ENCODE measurements at places on chromosomes 12 and 14.

- DNase-seq: no peak
Measured at GRCh38 chr14:98203421-98203820, 1068.6 kb downstream of the BCL11B start.

DNA sequence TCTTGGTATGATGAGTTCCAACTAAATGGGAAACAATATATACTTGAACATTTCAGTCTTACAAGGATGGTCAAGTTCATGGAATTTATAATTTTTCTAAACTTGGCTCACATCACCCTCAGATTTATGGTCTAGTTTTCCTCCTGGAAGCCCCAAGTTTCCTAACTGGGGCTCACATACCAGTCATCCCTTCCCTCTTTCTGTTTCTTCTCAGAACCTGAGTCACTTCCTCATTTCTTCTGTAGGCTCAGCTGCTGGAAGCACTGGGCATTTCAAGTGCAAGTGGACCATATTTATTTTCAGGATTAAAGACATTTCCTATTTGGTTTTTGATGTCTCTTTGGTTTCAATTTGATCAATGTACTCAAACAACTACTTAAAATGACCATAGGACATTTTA, 55.4 kb downstream of the GRIP1 start:
- DNase-seq: no peak

DNA sequence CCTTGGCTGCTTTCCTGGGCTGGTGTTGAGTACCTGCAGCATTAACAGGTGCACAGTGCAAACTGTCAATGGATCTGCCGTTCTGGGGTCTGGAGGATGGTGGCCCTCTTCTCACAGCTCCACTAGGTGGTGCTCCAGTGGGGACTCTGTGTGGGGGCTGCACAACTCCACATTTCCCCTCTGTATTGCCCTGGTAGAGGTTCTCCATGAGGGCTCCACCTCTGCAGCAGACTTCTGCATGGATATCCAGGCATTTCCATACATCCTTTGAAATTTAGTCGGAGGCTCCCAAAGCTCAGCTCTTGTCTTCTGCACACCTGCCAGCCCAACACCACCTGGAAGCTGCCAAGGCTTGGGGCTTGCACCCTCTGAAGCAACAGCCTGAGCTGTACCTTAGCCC, 198.6 kb downstream of the GXYLT1 start:
- DNase-seq: no peak

DNA sequence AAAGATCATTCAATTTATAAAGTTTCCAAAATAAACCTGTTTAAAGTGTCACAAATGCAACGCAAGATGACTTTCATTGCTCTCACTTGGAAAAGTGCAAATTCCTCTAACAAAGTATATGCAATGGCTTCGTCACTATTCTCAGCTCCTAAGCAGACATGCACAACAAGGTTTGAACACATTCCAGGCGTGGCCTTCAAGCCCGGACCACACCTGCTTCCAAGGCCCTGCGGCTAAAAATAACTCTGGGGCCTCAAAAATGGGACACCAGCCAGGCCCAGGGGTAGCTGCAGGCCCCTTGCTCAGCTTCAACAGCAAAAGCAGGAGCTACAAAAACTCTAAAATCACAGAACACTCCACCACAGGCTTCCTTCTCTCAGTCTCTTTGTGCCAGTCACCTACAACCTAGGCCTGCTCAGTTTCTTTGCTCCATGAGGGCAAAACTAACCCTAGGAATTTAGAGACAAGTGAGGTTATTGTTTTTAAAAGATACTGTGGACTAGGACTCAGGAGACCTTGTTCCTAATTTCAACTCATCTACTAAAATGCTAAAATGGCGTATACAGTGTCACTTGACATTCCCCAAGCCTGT, 29.3 kb downstream of the DUSP16 start:
- DNase-seq: no peak

- no peak for DNase-seq
Measured at GRCh38 chr14:58072288-58073071, 79.5 kb downstream of the ARMH4 start.

GRCh38 chr14:72118841-72119240, 186.6 kb downstream of the RGS6 start:
- no peak for DNase-seq

DNA sequence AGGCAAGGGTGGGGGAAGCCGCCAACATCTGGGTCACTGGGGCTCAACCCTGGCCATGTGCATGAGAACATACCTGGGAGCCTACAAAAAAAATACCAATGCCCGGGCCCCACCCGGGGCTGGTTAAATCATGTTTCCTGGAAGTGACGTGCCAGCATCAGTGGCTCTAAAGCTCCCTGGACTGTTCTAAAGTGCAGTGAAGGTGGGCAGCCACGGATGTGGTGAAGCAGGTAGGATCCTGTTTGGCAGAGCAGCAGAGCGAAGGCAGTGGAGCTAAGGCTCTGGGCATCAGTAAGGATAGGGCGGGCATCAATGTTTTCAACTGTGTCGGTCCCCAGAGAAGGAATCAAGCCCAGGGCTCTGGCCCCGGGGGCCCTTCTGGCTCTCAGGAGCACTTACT, 525 bp upstream of the GPR68 start:
- no peak for DNase-seq

- DNase-seq: no peak
Measured at GRCh38 chr12:20482491-20483054, 114.2 kb downstream of the PDE3A start.

DNA sequence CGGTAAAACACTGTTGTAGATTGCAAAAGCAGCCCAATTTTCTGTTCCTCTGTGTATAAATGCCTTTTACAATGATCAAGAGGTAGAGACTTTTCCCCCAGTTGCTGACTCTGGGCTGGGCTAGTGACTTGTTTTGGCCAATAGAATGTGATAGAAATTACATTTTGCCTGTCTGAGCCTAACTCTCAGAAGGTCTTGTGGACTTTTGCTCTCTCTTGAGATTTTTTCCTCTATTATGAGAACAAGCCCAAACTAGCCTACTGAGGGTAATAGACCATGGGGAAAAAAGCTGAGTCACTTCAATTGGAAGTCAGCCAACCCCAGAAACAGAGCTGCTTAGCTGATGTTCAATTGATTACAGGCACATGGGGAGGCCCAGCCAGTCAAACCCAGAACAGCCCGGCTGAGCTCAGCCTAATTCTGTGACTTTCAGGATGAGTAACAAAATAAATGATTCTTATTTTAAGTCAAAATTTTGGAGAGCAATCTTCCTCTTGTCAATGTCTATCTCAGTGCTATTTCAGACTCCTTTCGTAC, 61.4 kb downstream of the MYF5 start:
- no peak for DNase-seq

DNA sequence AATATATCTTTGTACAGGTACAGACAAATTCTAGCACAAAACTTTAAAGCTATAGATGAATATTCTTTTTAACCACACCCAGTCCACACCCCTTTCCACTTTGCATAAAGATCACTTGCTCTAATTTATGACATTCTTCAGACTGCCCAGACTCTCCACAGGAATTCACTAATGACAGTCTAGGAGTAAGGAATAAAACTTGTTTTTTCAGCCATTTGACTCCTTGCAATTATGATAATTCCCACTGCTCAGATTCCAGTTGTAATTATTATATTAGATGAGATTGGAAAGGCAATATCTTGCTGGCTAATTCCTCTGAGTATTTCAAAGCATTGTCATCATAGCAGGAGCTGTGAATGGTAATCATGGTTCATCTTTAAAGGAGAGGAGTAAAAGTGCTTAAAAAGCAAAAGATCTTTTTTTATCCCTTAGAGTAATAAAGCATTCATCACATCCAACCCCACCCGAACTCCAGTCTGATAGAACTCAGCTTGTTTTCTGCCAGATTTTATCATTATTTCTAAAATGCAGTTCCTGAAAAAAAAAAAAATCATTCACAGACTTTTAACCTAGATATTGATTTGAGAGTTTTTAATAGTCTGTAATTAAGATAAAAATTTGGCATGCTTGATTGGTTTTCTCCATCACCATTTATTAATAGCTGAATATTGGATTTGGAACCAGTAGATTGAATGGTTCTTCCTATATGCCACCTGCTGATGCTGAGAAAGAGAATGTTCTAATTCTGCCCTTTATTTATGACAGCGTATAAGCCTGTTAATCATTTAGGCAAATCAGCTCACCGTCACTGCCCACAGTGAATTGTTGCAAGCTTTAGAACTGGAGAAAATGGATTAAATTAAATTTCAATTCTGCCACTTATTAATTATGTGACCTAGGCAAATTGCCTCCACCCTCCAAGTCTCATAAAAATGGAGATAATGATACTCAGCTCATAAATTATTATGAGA, 93.9 kb upstream of the RASSF8 start:
- DNase-seq: no peak

GRCh38 chr12:74043343-74043742, 494.3 kb upstream of the ATXN7L3B start:
- no peak for DNase-seq

DNA sequence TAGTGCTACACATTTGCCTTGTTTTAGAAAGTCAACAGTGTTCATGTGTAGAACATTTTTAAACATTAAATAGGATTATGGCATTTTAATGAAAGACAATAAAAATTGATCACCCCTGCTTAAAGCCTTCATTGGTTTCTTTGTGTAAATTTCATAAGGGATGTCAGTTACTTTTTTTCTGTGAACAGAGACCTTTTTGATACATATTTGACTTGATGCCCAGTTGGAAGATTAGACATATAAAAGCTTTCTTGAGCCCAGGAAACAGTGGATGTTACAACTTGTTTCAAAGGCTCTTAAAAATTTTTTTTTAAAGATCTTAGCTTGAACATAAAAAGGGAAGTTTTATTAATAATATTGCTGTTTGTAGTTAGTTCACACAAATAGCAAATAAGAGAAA, 168.7 kb upstream of the PDZRN4 start:
- DNase-seq: no peak

Measured in stimulated activated CD4-positive, alpha-beta T cell treated with anti-CD3 and anti-CD28 coated beads, TNF-alpha, amount 100 ng/mL, for 1 hour (primary cell).